Esophagus mucosa (tissue), 1 donor: ENCODE measurements at places on chromosomes 6 and 20. TPM values are rescaled to one million over a fixed set of nuclear protein-coding genes. Genes with fewer than 3 reads are reported as not detected.

TPD52L1 gene
- total RNA-seq: 217 TPM

BPIFA1 gene
- not detected for total RNA-seq

MAS1 gene
- not detected for total RNA-seq

CGA gene
- total RNA-seq: not detected

C6orf47 gene
- 18.1 TPM for total RNA-seq

WFDC5 gene
- total RNA-seq: 4.3 TPM

NHSL1 gene
- 34.8 TPM for total RNA-seq
